ENCODE measurements at places on chromosomes 13 and 19. TPM values are rescaled to one million over a fixed set of nuclear protein-coding genes. Genes with fewer than 3 reads are reported as not detected.

GRCh38 chr13:60111691-60112090, 52.0 kb downstream of the DIAPH3 start:
- no peaks in the 10 kb centered on the region for H3K4me1 ChIP-seq
- H3K27ac ChIP-seq, result no peak overlapping the region
- no peak overlapping the region for H3K4me3 ChIP-seq
- H3K27me3 ChIP-seq, result no peaks in the 10 kb centered on the region

DNA sequence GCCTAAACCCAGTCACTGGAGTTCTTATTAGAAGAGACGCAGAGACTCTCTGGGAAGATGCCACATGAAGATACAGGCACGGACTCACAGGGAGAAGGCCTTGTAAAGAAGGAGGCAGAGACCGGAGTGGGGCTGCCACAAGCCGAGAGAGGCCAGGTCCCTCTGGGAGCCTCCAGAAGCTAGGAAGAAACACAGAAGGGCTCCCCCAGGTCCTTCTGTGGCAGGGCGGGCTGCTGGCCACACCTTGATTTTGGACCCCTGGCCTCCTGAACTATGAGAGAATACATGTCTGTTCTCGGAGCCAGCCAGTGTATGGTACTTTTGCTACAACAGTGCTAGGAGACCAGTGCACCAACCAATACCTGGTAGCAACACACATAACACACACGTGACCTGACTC, 140.1 kb upstream of the SPACA7 start:
- H3K27me3 ChIP-seq, result no peaks in the 10 kb centered on the region
- H3K4me1 ChIP-seq, result no peaks in the 10 kb centered on the region
- no peak overlapping the region for H3K27ac ChIP-seq
- H3K4me3 ChIP-seq, result no peak overlapping the region
- no peak for DNase-seq

GRCh38 chr19:42078058-42078457, 2.1 kb downstream of the ZNF574 start:
- H3K27ac ChIP-seq, result no peak overlapping the region
- peaks cover 26% of the 10 kb centered on the region for H3K4me1 ChIP-seq
- no peak for DNase-seq
- peaks cover 29% of the 10 kb centered on the region for H3K36me3 ChIP-seq
- H3K27me3 ChIP-seq, result no peaks in the 10 kb centered on the region

DNA sequence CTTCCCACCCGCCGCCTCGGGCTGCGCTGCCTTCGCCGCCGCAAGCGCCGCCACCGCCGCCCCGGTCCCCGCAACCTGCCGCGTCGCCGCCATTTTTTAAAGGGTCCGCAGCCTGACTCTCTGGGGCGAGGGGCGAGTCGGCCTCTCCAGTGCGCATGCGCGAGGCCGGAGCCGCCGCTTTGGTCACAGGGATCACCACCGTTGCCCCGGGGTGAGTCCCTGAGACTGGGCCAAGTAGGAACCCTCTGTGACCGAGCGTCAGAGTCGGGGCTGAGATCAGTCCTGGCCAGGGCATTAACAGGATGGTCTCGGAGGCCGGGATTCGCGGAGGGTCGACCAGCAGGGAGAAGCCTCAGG, 42.6 kb downstream of the ZNF146 start:
- no peak overlapping the region for H3K27ac ChIP-seq
- H3K27me3 ChIP-seq, result no peaks in the 10 kb centered on the region

DNA sequence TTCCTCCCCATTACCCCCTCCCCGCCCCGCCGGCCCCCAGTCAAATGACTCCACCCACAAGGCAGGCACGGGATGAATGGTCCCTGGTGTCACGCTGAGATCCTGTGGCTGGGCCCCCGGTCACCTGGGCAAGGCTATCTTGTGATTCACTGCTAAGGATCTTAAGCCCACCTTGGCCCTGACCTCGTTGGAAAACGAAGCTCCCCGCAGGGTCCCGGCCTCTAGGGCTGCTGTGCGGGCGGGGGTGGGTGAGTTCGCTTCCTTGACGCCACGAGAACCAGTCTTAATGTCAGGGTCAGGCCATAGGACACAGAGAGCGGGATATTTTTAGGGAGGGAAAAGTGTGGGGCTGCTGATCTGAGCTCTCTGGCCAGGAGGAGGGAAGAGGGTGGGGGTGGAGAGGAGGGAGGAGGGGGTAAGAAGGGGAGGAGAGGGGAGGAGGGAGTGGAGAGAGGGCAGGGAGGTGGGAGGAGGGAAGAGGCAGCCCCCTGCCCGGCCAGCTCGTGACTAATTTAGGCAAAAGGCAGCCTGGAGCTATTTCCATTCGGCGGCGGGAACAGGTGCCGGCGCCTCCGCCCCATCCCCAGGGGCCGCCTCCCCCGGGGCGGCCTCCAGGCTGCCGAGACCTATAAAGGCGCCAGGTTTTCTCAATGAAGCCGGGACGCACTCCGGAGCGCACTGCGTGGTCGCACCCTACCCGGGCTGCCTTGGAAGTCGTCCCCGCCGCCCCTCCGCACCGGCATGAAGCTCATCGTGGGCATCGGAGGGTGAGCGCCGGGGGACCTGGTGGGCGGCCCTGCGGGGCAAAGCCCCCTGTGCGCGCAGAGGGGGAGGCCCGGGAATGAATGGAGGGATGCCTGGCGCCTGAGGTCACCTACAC, at the start of gene NMRK2:
NMRK2 (plus strand) TSS at position 139 of the 880 bp plus-strand sequence; CDS start at position 742, 603 bp downstream.
- peaks cover 7% of the 10 kb centered on the region for H3K27me3 ChIP-seq
- peak; percentile 43 for DNase-seq

DNA sequence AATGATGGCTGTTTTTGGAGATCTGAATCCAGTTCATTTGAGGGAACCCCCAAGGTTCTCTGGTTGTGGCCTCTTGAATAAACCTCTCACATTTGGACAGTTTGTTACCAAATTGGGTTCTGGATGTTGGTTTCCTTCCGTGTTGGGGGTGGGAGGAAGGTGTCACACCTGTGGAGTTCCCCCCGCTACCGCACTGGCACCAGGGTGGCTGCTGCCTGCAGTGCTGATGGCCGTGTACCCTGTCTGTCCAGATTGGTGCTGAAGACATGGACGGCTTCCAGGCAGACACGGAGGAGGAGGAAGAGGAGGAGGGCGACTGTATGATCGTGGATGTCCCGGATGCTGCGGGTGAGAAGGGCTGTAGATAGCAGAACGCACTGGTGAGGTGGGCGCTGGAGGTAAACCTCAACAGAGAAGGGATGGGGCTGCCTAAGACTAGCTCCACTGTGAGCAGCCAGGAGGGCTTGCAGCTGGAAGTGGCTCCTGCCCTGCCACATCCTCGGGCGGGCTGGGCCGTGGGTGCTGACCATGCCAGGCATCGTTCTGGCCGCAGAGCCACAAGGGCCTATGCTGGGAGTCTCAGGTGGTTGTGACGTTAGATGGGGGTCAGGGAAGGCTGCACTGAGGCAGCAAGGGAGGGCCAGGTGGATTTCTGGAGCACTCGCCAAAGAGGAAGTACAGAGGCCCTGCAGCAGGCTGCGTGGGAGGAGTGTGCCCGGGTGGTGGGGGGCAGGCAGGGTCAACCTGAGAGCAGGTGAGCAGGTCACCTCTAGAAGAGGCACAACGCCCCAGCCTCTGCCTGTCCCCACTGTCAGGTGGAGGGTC, 15.4 kb downstream of the UBXN6 start:
- no peak overlapping the region for H3K4me3 ChIP-seq
- H3K4me1 ChIP-seq, result peaks cover 15% of the 10 kb centered on the region
- H3K27ac ChIP-seq, result no peak overlapping the region
- DNase-seq, result no peak

- peaks cover 5% of the 10 kb centered on the region for H3K4me1 ChIP-seq
- no peaks in the 10 kb centered on the region for H3K27me3 ChIP-seq
- peaks cover 28% of the 10 kb centered on the region for H3K36me3 ChIP-seq
- no peak for DNase-seq
Observed at GRCh38 chr19:18667531-18668251, 15.8 kb upstream of the CRTC1 start.

- H3K27ac ChIP-seq, result no peak overlapping the region
- no peaks in the 10 kb centered on the region for H3K4me1 ChIP-seq
- no peaks in the 10 kb centered on the region for H3K27me3 ChIP-seq
- H3K4me3 ChIP-seq, result no peak overlapping the region
- no peaks in the 10 kb centered on the region for H3K36me3 ChIP-seq
Observed at GRCh38 chr13:106425661-106426060, 109.8 kb downstream of the EFNB2 start.

The MISP3 gene
- total RNA-seq, result 2.4 TPM

The SIGLEC5 gene
- 0.11 TPM for total RNA-seq

GRCh38 chr19:19630426-19630825, 2.4 kb upstream of the LPAR2 start:
- no peaks in the 10 kb centered on the region for H3K36me3 ChIP-seq
- H3K27ac ChIP-seq, result no peak overlapping the region
- no peaks in the 10 kb centered on the region for H3K27me3 ChIP-seq
- H3K4me3 ChIP-seq, result no peak overlapping the region

- DNase-seq, result no peak
- no peak overlapping the region for H3K27ac ChIP-seq
- no peaks in the 10 kb centered on the region for H3K4me1 ChIP-seq
- H3K36me3 ChIP-seq, result no peaks in the 10 kb centered on the region
- H3K4me3 ChIP-seq, result no peak overlapping the region
Observed at GRCh38 chr13:44317752-44318151, 55.9 kb upstream of the SERP2 start.

The LATS2 gene
- total RNA-seq, result 25.2 TPM

DNA sequence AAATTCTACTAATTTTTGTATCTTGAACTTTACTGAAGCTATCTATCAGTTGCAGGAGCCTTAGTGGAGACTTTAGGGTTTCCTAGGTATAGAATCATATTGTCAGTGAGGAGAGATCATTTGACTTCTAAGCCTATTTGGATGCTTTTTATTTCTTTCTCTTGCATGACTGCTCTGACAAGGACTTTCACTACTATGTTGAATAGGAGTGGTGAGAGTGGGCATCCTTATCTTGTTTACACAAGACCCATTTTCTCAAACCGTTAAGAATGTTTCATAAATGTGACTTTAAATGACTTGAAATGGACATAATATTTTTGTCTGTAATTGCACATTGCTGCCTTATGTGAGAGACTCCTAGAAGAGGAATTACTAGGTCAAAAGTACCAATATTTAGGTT, 17.9 kb upstream of the CSNK1A1L start:
- H3K27ac ChIP-seq, result no peak overlapping the region
- H3K4me3 ChIP-seq, result no peak overlapping the region

The FSD1 gene
- total RNA-seq, result 1.1 TPM

The KLK11 gene
- total RNA-seq, result not detected

GRCh38 chr13:110916301-110917142, 1.7 kb upstream of the ANKRD10 start:
- H3K36me3 ChIP-seq, result no peaks in the 10 kb centered on the region
- H3K4me3 ChIP-seq, result no peak overlapping the region
- H3K4me1 ChIP-seq, result peaks cover 34% of the 10 kb centered on the region
- peak overlapping the region; percentile 96 for H3K27ac ChIP-seq
- no peak for DNase-seq
- H3K27me3 ChIP-seq, result no peaks in the 10 kb centered on the region

DNA sequence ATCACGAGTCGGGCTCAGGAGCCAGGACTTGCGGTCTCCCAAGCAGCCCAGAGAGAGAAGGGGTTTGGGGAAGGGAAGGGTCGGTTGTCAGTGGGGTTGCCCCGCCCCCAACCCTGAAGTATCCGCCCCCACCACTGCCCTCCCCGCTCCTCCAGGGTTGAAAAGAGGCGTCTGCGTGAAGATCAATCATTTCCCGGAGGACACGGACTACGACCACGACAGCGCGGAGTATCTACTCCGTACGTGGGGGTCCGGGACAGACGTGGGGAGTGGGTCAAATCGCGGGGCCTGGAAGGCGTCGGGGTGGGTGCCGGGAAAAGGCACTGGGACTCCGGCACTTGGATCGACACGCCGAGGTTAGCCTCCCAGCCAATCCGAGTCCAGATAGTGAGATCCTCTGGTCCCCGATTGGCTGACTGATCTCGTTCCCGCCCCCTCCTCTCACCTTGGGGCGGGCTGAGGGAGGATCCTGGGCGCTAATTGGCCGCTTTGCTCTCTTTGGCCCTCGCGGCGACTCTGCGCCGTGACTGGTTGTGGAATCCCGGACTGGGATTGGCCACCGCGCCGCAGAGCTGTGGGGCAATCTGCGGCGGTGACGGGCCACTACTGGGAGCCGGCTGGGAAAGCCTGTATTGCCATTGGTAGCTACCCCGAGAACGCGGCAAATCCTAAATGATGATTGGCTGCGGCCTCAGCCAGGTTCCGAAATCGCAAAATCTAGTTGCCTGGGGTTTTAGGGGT, 13.3 kb upstream of the CACNG6 start:
- H3K4me1 ChIP-seq, result no peaks in the 10 kb centered on the region
- no peaks in the 10 kb centered on the region for H3K36me3 ChIP-seq
- H3K27ac ChIP-seq, result no peak overlapping the region
- no peak overlapping the region for H3K4me3 ChIP-seq
- peak; percentile 20 for DNase-seq
- H3K27me3 ChIP-seq, result peaks cover 60% of the 10 kb centered on the region

All from adrenal gland (tissue), 19 donors.